ENCODE measurements at places on chromosomes 2 and 18.

DNA sequence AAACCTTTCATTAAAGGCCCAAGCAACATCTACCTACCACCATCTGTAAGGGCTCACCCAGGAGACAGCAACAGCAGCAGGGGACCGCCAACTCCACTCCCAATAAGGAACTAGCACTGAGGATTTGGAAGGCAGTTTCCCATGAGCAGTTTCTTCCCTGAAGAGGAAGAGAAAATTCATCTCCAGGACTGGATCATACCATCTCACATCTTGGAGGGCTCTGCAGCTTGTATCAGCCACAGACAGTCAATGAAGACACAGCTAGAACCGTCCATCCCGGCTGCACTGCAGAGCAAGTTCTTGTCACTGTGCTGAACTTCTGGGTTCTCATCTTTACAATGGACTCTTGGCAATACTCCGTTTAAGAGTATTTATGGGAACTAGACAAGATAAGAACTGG lies 2.8 kb upstream of the GYPC start:
- DNase-seq: no peak

- no peak for DNase-seq
Observed at GRCh38 chr18:21538230-21538629, 62.3 kb downstream of the ESCO1 start.

GRCh38 chr2:165274698-165275097 lies 35.5 kb downstream of the SCN2A start:
- no peak for DNase-seq

GRCh38 chr2:179377296-179377695 lies 112.7 kb upstream of the SESTD1 start:
- no peak for DNase-seq

DNA sequence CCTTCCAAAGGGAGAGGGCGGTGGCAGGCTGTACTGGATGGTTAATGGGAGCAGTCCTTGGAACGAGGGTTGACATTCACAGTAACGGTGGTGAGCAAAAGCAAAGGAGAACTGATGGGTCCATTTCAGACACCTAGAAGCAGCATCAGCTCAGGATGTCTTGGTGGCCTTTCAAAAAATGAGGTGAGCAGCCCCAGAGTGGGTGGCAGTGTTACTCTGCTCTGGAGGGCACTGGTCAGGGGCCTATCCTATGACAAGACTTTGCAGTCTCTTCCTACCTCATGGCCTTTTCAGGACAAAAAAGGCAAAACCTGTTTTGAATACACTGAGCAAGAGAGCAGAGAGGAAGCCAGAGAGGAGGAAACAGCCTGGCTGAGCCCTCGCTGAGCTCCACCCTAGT lies 23.5 kb downstream of the CAPN14 start:
- DNase-seq: no peak

DNA sequence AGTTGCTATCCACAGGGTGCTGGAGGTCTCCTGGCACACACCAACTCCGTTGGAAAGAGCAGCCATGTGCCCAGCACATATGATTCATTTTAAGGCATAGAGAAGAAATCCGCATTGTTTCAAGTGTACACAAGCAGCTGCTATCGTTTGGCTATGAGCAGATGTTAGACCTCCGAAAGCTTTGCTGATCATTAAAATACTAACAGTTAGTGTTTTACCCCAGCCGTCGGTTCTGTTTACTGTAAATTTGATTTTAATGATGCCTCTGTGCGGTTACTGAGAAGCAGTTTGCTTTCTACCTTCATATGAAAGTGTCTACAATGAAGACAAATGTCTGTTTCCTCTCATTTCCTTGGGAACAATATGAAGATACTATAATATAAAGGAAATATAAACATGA lies 154.9 kb downstream of the PTGR3 start:
- no peak for DNase-seq

GRCh38 chr2:9102861-9103662 lies 99.6 kb upstream of the MBOAT2 start:
- DNase-seq: no peak

DNA sequence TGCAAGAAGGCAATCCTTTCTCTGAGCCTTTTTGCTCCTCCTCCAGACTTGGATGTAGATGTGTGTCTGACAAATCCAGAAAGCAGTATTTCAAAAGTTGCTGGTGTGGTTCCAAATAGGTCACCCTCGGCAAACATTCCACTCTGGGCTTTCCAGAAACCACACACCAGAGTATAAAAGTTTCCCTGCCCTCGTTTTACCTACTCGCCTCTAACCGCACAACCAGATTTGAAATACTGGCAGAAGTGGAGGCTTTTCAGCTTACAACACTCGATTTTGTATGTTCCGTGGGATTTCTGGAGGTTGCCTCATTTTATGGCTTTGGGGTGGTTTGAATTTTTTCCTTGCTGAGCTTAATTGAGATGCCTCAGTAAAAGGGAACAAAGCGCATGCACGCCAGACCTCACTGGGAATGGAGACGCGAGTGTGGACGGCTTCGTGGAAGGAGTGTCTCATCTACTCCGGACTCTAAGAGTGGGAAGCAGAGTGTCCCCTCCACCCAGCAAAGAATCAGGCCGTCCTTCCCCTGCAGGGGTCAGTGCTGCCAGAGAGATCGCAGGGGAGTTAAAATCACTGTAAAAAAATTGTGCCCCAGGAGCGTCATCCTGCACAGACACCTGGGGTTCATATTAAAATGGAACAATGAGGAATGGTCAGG lies 44.0 kb upstream of the RPL31 start:
- DNase-seq: no peak

- DNase-seq: no peak
Observed at GRCh38 chr2:185644828-185645227, 93.8 kb upstream of the FSIP2 start.

DNA sequence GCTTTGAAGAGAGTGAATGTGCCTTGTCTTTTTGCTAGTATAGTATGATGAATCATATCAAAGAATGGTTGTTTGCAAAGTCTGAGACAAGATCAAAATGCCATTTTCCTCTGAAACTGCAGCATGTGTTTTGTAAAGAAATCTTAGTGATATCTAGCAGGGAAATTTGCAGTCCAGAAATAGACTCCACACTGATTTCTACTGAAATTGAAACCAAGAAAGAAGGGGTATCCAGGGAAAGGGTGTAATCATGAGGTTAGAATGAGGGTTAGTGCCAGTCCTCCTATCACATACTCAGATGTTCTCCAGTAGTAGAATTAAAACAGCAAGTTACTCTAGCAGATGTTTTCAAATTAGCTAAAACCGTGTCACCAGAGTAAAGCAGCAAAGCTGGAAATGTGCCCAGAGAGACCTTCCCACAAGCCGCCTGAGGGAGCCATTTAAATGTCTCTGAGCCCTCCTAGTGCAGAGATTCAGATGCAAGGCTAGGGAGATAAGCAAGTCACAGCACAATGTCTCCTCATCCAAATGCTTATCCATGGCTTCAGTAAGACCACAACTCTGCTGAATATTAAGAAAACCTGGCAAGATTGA lies 4.9 kb downstream of the DLGAP1 start:
- no peak for DNase-seq
